HCT116 (cell line): ENCODE measurements at places on chromosomes 16 and 17. TPM values are rescaled to one million over a fixed set of nuclear protein-coding genes. Genes with fewer than 3 reads are reported as not detected.

LRRC46 gene
- 0.76 TPM for total RNA-seq

HBA2 gene
- 3.0 TPM for total RNA-seq

CHRNB1 gene
- total RNA-seq, result 10.4 TPM

MMP2 gene
- 1.5 TPM for total RNA-seq

PIRT gene
- not detected for total RNA-seq

HCRT gene
- not detected for total RNA-seq

CHST4 gene
- 0.59 TPM for total RNA-seq

GRCh38 chr17:81651692-81652091, 4.7 kb downstream of the PDE6G start:
- DNase-seq, result no peak

DNA sequence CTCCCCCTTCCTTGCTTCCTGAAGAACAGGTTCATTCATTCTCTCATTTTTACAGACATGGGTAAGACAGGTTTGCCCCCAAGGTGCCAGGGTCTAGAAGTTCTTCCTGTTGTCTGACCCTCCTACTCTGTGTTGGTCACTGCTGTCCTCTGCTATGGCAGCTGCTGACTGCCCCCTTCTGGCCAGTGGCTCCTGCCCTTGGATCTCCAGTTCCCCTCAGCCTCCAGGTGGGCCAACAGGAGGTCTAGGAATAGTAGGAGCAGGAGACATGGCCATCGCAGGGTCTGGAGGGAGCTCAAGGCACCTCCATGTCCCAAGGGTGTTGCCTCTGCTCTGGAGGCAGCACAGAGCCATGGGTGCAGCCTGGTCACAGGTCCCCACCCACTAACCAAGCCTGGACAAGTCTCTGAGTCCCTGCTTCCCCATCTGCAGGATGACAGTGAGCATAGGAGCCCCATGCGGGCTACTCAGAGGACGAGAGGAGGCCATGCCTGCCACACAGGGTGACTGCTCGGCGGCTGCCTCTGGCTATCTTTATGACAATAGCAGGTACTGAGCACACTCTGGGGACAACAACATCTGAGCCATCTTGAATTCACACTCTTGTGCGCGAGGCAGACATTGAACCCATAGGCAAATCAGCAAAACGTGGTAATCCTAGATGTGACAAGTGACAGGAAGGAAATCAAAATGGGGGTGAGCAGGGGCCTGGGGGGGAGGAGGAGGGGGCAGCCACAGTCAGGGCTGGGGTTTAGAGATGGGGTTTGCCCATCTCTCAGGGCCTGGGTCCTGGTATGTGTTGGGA, 27.0 kb upstream of the NXPH3 start:
- DNase-seq, result peak; percentile 27

GRCh38 chr17:57337390-57337789, 81.1 kb downstream of the MSI2 start:
- no peak for DNase-seq

DNA sequence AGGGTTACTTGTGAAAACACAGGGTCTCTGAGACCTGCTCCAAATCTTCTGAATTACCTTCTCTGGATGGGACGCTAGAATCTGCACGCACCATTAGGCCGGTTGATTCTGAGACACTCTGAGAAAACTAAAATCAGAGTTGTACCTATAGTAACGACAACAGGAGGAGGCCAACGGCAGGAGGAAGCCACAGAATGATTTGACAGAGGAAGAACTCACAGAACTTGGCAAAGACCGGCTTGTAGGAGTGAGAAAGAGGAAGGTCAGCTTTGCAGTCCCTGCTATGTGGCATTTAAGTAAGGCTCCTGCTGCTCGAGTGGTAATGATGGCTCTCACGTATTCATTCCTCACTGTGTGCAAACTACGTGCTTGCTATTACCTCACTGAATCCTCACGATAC, 483.0 kb downstream of the TMEM114 start:
- DNase-seq, result no peak

DNA sequence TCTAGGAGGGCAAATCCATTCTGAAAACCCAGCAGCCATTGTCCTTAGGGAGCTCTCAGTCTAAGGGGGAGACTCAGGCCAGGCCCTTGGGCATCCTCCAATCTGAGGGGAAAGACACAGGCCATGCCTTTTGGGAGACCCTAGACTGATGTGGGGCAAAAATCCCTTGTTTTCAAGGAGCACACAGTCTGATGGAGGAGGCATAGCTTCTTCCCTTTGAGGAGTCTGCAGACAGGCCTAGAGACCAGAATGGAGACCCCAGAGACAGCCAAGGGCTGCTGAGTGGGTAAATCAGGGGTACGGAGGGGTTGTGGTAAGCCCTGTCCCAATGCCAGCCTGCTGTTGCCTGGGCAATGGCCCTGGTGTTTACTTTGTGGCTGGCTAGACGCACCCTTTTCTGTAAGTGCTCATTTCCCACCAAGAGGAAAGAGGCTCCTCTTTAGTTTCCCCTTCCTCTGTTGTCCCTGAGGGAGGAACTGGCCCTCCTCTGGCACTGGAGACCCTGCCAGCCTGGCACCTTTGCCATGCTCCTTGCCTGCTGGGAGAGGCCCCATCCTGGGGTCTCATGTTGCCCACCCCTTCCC, 19.3 kb downstream of the ARHGAP23 start:
- no peak for DNase-seq

DNA sequence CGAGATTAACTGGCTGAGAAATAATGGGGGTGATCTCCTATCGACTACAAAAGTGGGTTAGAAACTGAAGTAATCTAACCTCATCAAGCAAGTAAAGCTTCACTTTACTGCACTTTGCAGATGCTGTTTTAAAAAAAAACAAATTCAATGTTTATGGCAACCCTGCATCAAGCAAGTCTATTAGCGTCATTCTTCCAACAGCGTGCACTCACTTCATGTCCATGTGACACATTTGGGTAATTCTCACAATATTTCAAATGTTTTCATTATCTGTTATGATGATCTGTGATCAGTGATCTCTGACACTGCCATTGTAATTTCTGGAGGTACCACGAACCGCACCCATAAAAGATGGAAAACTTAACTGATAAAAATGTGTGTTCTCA, 70.8 kb downstream of the KANSL1 start:
- DNase-seq, result no peak

DNA sequence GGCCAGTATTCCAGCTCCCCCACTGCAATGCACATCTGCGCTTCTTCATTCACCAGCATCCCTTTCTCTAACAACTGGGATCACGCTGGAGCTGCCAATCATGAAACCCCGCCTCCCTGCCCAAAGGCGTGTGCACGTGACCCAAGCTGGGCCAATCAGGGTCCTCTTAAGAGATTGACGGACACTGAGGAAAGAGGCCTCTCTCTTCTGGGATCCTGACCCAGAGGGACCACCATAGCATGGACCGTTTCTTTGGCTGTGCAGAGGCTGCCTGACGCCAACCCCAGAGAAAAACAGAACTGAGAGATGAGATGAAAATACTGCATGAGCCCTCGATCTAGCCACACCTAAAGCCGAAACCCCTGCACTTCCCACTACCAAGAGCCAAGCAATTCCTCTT, 32.0 kb downstream of the COTL1 start:
- DNase-seq, result peak; percentile 27

DNA sequence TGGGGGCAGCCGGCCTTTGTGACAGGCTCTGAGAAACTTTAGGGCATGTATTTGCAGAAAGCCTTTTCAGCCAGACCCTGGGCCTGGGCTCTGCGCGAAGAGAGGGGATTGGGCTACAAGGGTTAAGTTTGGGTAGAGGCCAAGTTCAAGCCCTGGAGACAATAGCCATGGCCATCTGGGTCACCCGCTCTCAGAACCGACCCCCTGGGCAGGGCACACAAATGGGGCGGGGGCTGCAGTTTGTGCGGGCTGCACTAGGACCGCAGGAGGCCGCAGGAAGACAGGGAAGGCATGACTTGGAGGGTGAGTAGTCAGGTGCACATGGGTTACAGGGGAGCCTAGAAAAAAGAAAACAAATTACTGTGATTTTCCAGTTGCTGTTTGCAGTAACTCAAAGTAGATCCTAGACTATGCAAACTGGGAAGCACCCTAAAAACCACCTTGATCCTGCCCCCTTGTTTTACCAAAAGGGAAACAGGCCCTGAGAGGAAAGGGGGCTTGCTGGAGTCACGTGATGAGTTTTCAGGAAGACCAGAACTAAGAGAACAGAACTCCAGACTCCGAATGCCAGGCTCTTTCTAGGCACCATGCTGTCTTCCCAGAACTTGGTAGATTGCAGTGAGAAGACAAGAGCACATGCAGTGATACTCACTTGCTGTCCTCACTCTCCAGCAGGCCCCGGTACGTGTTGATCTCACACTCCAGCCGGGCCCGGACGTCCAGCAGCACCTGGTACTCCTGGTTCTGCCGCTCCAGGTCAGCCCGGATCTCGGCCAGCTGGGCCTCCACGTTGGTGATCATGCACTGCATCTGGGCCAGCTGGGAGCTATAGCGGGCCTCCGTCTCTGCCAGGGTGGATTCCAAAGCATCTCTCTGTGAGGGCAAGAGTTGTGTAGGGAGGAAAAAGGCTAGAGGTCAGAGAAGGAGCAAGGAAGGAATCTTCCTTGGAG, 3.8 kb downstream of the KRT35 start:
- no peak for DNase-seq

- DNase-seq, result no peak
These were observed 12.6 kb downstream of the SAP30BP start for GRCh38 chr17:75679706-75680211.

DNA sequence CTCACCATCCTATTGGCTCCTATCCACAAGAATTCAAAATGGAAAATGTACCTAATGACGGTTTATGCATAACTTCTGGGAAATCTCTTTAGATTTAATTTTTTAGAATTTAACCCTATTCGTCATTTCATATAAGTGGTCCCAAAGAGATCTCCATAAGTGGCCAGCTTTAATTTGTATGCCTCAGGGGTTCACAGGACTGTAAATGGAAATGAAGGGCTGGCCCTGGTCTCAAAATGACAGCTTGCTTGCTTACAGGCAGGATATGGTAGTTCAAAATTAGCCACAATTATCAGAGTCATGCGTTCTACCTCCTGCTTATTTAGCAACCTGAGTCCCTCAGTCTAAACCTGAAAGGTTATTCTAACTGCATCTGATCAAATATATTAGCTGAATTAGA, 6.6 kb upstream of the NACA2 start:
- DNase-seq, result no peak

DNA sequence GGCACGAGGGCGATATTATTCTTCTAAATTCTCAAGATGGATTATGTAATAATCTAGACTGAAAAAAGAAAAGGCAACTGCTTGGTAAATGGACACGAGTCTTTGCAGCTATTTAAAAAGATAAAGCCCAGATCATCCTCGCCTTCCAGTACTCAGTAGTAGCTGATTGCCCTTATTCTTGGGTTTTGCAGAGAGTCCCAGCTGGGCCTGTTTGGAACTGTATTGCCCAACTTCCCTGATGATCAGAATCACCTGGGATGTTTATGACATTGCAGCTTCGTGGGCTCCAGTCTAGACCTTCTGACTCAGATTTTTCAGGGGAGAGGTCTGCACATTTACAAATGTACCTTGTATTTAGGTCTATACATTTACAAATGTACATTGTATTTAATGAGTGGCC, 213.5 kb downstream of the RAB11FIP4 start:
- no peak for DNase-seq

- DNase-seq, result no peak
These were observed 20.0 kb downstream of the MTHFSD start for GRCh38 chr16:86534779-86535615.

DNA sequence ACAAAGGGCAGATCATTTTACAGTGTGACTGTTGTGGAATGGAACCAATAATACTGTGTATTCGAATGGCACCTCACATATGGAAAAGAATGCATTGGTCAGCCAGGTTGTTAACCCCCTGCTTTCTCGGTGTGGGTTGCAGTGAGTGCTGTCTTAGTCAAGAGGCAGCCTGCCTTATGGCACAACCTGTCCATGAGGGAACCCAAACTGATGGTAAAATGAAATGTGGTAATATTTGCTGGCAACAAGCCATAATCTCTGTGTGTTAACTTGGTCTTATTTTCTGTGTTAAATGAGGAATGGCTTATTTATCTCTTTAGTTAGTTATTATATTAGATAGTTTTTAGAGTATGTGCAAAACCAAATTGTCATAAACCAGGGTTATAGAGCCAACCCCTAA, 81.6 kb downstream of the TMC6 start:
- DNase-seq, result no peak

- DNase-seq, result no peak
These were observed 17.0 kb upstream of the RPRML start for GRCh38 chr17:46995841-46996571.

GRCh38 chr16:20042848-20043247, 30.8 kb downstream of the GPR139 start:
- DNase-seq, result no peak

DNA sequence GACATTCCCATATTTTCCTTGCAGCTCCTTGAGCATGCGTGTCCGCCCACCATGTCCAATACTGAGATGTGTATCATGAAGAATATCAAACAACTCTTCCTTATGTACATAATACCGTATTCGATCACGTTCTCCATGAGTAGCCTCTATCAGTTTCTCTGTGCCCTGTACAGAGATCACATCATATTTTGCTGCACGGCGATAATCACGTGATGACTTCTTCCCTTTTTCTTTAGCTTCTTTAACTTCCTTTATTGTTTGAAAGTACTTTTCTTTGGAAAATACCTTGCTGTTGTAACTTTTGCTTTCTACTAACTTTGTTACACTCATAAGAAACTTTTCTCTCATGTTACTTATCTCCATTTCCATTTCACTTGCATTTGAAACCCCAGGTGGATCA, 6.6 kb downstream of the KRABD2 start:
- no peak for DNase-seq

GRCh38 chr17:19344311-19345066, 18.0 kb downstream of the B9D1 start:
- DNase-seq, result no peak

DNA sequence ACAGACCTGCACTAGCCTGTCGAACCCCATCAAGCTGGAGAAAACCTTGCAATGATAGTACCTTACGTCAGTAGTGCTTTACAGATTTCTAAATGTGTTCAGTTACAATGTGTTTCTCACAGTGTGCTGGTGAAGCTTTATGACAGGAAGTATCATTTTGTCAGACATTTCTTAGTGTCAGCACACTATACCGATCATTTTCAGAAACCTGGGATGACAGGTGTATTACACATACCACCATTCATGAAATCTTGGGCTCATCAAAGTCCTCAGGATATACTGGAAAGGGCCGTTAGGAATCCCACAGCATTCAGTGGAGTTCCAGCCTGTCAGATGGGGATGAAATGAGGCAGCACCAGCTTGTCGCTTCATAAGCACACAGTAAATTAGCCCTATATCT, 27.3 kb downstream of the TTC19 start:
- DNase-seq, result no peak

GRCh38 chr16:19165101-19165500, 2.9 kb upstream of the SYT17 start:
- DNase-seq, result no peak
